ENCODE measurements at places on chromosomes 1 and 21.

DNA sequence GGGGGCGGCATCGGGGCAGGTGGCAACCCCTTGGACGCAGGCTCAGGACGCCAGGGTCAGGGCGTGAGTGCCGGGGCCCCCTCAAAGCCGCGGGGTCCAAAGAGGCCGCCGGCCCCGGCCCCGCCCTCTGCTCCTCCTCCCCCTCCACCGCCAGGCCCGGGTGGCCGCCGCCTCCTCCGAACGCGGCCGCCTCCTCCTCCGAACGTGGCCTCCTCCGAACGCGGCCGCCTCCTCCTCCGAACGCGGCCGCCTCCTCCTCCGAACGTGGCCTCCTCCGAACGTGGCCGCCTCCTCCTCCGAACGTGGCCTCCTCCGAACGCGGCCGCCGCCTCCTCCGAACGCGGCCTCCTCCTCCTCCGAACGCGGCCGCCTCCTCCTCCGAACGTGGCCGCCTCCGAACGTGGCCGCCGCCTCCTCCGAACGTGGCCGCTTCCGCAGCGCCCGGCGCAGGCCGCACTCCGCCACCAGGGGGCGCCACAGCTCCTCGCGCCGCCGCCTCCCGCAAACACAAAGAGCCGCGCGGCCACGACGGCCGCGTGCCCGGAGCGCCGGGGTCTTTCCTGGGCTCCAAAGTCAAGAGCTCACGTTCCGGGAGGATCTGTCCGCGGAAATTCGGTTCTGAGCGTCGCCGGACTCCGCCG, 19.3 kb upstream of the SAMD11 start:
- peak; percentile 86 for DNase-seq

GRCh38 chr1:205263580-205264190, 35.9 kb downstream of the TMCC2 start:
- DNase-seq: no peak

DNA sequence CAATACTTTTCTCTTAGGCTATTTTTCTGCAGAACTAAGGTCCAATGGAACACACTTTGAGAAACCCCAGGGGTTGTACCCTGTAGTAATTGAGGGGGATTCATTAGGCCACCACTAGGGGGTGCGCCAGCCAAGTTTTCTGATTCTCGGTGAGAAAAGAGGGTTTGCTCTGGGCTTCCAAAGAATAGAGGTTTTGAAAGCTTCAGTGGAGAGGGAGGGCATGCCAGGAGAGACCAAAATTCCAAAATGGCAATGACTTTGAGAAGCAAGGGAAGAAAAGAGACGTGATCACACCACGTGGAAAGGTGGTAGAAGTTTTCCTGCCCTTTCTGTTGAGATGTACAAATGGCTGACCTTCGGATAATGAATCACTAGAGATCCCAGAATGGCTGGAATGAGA, 323.3 kb downstream of the RPS6KC1 start:
- DNase-seq: peak; percentile 67

DNA sequence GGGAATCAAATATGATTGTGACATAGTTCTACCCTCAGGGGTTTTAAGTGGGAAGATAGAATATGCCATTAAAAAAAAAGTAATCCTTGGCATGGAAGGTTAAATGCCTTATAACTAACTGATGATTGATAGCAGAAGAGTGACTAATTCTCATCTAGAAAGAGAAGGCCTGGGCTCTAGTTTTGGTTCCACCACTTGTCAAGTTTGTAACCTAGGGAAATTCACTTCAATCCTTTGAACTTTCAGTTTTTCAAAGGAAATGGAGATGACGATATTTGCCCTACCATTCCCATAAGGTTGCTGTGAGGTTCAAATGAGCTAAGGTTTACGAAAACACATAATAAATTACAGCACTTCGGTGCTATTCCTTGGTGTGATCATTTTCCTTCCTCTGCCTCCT, 88.5 kb downstream of the GPR88 start:
- DNase-seq: no peak

DNA sequence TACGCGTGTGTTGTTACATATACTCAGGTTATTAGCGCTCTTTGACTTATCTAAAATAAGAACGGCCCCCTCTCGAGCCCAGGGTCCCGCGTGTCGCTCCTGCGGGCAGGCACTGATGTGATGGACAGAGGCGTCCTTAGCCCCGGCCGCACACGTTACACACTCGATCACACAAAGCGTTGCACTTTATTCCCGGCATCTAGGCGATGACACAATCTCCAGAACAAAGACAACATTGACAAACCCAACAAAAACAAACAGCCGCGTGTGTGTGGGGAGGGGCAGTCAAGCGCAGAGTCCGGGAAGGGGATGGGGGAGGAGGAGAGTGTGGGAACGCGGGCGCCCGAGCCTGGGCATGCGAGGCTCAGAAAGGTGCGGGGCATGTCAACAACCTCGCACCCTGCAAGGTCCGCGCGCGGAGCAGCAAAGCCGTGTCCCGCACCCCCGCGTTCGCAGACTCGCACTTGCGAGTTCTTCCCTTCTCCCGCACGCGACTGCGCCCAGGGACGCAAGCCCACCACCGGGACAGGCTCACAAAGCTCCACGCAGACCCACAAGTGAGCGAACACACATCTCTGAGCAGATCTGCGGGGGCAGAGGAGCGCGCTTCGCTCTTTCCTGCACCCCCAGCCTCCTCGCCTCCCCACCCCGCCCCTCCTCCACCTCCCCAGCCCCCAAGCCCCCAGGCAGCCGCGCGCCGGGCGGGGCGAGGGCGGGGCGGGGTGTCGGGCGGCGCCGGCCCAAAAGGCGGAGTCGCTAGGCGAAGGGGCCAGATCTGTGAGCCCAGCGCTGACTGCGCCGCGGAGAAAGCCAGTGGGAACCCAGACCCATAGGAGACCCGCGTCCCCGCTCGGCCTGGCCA, at the start of gene EFNA1:
Gene EFNA1 (plus strand): TSS at position 772 of the 862 bp plus-strand sequence. CDS start 102 bp downstream, outside the sequence.
- DNase-seq: peak; percentile 64

GRCh38 chr1:221766210-221766609, 24.3 kb upstream of the DUSP10 start:
- no peak for DNase-seq

DNA sequence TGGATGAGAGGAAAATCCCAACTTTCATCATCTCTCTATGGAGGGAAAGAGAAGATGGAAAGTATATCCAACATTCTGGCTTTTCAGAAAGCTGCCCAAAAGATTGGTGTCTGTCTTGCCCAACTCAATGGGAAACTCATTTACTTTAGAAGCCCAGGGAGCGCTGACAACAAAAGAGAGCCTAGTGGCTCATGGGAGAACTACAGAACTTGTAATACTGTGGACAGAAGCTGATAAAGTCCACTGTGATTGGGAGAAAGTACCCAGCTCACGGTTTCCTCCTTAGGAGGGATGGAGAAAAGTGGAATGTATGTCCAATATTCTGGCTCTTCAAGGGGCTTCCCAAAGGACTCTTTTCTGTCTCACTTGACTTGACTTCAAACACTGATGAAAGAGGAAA, 66.0 kb downstream of the RGS21 start:
- no peak for DNase-seq

- DNase-seq: peak; percentile 52
These were observed 12.1 kb upstream of the DEGS1 start for GRCh38 chr1:224170748-224171478.

DNA sequence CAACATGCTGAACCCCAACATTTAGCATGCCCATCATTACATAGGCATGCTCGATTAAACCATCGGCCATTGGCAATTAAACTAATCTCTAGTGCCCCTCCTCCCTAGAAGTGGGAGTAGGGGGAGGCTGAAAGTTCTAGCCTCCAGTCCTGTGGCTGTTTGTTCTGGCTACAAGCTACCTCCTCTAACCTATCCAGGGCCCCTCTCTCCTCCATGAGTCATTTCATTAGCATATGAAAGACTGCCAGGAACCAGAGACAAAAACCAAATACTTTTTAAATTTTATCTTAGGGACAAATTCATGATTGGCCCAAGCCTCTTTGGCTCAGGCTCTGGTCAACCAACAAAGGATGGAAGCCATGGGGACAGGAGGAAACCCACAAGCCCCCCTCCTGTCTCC, 231.1 kb downstream of the CACNA1E start:
- DNase-seq: no peak

DNA sequence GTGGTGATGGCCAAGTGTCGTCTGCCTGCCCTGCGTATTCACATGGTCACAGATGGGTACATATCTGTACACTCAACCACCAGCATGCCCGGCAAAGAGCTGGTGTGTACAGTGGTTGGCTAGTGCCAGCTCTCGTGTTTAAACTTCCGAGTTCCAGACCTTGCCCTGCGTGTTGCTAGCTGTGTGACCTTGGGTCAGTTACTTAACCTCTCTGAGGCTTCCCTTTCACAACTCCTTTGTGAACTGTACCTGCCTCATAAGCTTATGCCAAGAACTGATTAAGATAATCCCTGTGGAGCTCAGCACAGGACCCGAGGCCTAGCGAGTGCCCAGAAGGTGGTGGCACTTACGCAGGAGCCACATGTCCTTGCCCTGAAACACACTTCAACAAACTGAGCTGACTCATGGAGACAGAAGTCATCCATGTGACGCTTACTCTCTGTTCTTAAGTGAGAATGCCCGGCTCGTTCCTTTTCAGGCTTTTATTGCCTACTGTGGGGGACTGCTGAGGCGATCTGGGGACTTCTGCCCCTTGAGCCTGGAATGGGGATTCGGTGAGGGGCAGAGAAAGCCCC, 55.4 kb downstream of the ALPL start:
- DNase-seq: no peak

GRCh38 chr1:153774780-153775457, at the start of gene SLC27A3:
SLC27A3 (plus strand) TSS chr1:153775407; CDS start chr1:153775498, 91 bp downstream.
- DNase-seq: no peak

GRCh38 chr1:112618114-112618720, 724 bp downstream of the ST7L start:
- peak; percentile 43 for DNase-seq

DNA sequence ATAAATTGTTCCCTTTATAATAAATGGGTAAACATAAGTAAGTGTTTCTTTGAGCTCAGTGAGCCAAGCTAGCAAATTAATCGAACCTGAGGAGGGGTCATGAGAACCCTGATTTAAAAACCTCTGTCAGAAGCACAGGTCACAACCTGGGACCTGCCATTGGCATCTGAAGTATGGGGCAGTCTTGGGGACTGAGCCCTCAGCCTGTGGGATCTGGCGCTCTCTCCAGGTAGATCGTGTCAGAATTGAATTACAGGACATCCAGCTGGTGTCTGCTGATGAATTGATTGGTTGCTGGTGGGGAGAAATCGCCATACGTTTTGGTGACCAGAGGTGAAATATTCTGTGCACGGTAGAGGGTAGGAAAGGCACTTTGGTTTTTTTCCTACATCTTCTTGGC, 17.5 kb downstream of the UCK2 start:
- DNase-seq: no peak

DNA sequence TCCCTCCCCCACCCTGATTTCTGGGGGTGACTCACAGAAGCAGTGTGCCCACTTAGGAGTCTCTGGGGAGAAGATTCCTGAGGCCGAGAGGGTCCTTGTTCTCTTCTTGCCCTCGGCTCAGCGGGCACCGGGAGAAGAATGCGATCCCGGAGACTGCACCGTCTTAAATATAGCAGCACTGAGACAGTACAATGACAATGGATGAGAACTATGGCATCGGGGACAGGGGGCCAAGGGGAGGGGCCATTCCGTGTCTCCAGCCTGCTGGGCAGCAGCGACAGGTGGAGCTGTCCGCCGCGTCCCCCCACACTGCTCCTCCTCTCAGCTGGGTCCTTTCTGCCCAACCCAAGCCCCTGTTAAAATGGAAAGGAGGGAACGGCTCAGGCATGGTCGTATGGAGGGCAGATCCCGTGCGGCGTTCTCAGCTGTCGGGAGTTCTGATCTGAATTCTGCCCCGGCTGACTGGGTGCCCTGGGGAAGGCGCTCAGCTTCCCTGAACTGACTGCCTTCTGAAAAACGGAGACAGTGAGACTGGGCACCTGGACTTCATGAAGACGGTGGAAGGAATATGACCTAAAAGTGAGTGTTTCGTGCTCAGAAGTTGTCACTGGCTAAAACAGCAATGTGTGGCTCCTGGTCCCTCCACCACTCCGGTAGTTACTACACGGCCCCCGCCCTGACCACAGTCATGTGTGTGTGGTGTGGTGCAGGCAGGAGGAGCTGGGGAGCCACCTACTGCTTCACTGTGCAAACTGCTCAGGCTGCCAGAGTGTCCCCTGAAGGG, at the start of gene MYOM3:
Gene MYOM3 (minus strand): TSS at position 140 of the 784 bp plus-strand sequence. CDS start 3,499 bp downstream, outside the sequence.
- DNase-seq: peak; percentile 37

DNA sequence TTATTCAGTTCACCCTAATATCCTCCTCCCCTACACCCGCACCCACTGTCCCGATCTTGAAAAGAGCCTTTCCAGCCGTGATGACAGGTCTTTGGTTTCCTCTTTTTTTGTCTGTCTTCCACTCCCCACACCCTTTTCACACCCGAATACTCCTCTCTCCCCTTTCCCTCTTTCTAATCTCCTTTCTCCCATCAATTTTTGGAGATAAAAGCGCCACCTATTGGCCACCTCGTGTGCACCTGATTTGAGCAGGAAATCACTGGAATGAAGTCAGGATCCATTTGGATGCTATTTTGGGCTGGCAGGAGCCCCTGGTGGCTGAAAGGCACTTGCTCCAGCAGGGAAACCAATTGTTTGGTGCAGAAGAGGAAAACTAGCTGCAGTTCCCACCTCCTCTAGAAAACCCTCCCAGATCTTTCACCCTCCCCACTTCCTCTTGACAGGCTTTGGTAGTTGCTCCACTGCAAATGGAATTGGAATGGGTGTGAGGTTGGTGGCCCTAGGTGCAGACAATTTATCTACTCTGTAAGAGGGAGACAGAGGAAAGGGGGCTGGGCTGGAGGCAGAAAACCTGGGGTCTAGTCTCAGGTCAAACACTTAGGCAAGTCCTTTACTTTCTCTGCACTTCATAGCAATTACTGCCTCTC, 8.4 kb downstream of the FOXE3 start:
- DNase-seq: peak; percentile 33

GRCh38 chr1:98386675-98387440, 274.7 kb upstream of the SNX7 start:
- DNase-seq: no peak

GRCh38 chr21:33201956-33202355, 27.8 kb upstream of the IFNAR2 start:
- no peak for DNase-seq

DNA sequence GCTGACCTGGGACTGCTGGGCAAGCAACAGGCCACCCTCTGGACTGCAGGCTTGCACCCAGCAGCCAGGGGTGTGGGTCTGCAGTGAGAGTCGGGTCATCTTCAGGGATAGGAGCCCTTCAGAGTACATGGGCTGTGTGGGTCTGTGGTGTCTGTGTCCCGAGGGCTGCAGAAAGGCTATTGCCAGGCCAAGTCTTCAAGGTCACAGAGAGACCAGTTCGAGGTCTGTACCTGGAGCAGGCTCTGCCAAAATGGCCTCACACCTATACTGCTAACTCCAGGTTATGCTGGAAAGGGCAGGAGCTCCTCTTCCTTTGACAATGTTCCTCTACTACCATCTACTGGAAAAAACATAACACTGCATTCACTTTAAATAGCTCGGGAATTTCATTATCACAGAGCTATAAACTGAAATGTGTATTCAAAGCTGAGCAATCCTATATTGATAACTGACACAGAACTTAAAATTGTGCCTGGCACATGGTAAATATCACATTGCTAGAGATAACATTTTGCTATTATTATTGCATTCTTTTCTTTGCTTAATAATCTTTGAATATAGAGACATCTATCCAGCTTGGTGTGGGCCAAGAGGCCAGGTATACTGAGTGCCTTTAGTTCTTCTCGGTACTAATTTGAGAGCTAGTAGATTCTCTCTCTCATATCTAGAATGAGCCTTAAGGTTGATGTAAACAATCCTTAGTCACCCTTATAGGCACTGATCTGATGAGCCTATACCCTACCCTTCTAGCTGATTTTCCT, 6.9 kb upstream of the DNAH14 start:
- no peak for DNase-seq

Measured in CD4-positive, alpha-beta T cell treated with Interleukin-17A for 4 hours (primary cell).